ENCODE measurements at places on chromosomes 12 and 14.

DNA sequence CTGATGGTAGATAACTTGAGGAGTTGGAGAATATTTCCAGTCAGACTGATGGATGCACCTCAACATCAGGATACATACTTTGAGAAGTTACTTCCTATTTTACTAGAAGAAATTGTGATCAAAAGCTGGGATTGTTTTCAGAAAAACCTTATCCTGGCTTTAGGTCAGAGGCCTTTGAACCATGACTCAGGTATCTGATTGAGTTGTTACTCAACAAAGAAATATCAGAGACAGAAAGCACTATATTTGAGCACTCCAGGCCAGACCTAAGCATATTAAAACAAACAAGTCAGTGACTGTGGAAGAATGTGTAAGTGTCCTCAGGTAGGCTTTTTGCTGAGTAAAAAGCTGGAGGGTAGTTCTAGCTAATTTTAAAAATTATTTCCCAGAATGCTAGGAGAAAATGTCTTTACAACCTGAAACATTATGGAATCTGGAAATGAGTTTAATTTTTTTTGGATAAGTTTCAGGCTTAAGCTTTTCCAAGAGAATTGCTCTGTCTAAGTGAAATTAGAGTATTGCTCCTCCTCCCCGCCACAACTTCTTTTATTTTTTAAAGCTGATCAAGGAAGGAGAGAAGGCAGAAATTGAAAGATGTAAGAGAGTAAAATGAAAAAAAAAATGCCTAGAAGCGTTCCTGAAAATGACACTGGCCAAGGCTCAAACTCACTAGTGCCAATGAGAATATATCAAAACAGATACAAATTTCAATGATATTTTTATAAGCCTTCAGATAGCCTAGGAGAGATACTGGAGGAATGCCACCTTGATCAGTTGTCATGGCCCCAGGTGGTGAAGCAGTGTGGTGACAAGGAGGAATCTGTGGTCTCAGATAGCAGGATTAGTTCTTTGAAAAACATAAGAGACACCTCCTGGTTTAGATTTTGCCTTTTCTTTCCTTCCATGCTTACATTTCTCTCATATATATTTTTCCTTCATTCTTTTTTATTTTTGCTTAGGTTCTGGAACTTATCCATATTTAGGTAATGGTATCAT, 790.3 kb downstream of the TMTC2 start:
- DNase-seq, result no peak

GRCh38 chr14:38880643-38881524, 222.2 kb downstream of the SEC23A start:
- DNase-seq, result no peak

- DNase-seq, result no peak
Measured at GRCh38 chr14:64438181-64438841, 27.0 kb upstream of the AKAP5 start.

DNA sequence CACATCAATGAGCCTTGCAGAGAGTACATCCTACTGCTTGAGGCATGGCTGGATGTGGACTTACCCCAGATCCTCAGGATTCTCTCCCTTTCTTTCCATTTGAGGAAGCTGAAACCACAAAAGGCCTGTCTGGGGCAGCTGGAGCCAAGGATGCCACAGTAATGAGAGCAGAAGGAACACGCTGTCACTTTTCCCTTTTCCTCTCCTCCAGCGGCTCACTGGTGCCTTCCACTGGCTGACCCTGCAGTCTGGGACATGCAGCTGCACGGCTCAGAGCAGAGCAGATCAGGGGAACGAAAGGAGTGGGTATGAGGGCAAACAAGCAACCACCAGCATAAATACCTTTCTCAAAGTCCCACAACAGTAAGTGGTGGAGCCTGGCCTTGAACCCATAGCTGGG, 78.2 kb downstream of the GAS2L3 start:
- no peak for DNase-seq

DNA sequence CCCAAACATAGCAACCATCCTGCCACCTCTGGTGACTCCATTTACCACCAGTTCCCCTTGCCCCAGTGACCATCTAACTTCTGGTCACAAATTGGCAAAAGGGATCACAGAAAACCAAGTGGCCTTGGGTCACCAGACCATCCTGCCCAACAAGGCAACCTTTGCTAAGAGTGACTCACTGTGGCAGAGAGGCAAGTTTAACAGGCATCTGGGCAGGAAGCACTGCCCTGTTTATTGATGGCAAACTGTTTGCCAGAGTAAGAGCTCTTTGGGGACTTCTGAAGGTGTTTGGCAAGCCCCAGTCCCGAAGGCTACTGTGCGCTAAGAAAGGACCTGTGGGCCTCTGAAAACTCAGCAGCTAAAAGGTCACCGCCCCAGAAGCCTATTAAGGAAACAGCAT, 28.2 kb upstream of the TMEM233 start:
- DNase-seq, result no peak

- DNase-seq, result no peak
Measured at GRCh38 chr14:70567791-70568190, 32.7 kb downstream of the MED6 start.

GRCh38 chr14:39847852-39848251, 415.6 kb upstream of the FBXO33 start:
- DNase-seq, result no peak

DNA sequence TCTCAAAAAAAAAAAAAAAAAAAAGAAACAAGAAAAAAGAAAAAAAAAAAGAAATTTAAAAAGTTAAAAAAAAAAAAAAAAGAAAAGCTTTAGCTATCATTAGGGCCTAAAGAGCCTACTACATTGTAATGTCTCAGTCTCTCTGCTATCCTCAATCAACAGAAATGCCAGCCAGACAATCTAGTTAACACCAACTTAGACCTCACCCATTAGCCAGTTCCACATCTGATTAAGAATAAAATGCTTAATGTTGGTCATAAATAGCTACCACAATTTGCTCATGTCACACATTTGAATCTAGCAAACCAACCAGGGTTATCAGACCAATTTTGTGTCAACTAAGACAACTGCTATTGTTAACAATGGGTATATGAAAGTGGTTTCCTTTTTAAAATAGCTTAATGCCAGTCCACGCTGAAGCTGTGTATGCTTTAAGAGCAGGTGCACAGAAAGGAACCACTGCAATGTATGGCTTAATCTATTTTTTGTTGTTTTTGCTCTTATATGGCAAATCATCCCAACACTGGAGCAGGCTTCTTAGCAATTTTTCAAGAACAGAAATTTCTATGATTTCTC, 45.5 kb upstream of the SELPLG start:
- peak; percentile 36 for DNase-seq

DNA sequence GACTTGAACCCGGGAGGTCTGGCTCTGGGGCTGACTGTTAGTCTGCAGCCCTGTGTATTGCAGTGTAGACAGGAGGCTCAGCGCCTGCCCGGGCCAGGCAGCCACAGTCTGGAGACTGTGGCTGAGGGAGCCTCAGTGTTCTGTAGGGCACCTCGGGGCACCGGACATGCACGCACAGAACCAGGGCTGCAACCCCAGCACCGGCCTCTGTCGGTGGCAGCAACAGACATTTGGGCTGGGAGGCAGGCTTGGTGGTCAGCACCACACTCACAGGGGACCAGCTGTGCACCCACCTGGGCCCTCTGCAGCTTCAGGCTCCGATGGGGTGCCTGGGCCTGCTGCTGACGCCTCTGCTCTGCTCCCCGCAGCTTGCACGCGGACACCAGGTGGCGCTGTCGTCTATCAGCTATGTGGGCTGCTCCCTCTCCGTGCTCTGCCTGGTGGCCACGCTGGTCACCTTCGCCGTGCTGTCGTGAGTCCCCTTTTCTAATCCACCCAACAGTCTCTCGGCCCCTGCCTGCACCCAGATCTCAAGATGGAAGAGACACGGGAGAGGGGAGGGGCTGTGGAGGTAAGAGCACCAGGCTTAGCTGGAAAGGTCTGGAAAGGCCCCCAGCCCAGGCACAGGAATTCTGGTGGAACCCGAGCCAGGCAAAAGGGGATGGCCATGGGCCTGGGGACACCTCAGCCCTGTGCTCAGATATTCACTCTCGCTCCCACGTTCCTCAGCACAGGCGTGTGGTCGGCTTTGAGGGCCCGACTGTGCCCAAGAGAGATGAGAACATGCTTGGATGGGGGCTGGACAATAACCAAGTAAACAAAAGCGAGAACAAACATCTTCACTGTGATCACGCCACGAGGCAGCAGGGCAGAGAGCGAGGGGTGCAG, 151.0 kb downstream of the ADGRD1 start:
- peak; percentile 52 for DNase-seq

DNA sequence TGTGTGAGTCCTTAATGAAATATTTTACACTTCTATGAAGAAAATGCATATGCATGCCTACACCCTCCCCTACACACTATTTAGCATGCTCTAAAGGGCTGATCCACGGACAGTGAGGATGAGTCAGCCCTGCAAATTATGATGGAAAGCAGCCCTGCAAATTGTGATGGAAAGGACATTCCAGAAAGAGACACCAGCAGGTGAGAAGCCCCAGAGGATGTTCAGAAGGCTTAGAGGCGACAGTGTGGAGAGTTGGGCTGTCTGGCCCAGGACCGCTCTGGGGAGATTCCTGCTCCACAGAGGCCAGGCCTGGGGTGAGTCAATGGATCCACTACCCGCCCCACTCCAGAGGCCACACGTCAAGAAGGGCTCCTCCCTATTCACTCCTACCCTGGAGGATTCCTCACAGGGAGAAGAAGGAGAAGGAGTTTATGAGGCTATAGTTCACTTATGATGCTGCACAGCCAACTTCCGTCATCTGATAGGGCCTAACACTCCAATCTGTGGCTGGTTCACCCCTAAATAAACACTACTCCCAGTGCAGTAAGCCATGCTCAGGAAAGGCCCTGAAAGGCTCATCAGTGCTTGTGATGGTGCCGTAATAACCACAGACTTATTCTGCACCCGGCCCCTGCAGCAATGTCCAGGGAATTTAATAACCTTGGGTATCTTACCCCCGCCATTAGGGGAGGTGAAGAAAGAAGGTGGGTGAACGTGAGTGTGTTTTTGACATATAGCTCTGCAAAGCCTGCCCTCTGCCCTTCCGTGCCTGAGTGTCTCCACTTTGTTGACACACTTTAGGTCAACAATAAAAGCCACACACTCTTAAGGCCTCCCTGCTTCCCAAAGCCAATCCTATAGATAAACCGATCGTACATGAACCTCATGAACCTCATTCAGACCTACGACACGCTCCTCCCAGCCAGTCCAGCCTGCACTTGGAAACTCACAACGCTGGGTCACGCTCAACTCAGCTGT, 46.4 kb downstream of the CLMN start:
- DNase-seq, result no peak

DNA sequence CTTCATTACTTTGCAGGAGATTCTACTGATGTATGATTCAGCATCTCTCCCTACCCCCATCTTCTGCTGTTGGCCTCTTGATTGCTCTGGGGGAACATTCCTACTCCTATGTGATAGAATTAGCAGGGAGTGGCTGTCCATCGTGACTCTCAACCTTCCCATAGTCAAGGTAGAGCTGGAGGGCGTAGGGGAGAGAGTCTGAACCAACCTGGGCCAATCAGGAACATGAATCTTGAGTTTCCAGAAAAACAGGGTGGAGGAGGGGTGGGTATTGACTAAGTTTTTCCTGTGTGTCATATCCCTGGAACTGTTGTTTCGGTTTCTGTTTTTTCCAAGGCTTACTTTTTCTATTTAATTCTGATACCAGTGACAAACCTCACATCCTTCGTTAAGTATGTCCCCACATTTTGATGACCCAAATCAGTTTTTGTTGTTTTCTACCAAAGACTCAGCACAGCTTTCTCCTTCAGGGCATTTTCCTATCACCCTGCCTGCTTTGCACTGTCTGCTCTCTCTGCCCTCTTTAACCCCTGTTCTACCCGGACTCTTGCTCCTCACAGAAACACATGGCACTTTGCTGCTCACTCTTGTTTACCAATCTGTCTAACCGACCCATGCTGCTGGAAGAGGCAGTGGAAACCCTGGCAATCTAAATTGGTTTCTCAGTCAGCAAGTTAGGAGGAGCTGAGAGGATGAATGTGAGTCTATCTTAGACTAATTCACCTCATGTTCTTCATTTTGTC, 1428.3 kb downstream of the AACS start:
- DNase-seq, result no peak

Data from hematopoietic multipotent progenitor cell treated with erythropoietin and hydrocortisone succinate and interleukin-3 and kit ligand, for 17 days (in vitro differentiated cells).